ENCODE measurements at places on chromosomes 6 and 20.

DNA sequence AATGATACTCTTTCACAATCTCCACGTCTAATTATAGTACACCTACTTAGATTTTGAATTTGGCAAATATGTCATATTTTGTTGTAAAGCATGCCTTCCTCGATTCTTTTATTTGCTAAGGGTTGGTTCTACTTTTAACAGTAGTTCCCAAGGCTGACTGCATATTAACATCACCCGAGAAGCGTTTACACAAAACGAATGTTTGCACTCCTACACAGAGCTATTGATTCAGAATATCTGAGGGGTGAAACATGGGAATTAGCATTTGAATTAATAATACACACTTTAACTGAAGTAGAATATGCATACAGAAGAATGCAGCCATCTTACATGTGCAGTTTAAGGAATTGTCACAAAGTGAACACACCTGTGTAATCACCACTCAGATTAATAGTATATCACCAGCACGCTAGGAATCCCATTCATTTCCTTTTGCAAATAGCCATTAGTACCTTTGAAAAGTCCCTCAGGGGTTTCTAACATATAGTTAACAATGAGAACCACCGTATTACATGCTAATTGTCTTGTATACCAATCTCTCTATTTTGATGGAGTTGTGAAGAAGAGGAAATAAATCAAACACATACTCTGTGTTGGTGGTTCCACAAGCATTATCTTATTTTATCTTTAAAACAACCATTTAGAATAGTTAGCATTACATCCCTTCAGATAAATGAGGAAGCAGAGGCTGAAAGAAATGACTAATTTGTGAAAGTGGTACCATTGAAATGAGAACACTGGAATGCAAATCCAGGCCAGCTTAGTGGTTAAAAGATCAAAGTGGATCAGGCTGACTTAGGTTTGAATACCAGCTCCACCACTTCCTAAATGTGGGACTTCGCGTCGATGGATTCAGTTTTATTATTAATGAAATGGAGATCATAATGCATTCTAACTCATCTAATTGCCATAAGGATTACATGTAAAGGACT is 317.6 kb downstream of the HDGFL1 start:
- DNase-seq = no peak

- no peak for DNase-seq
These were observed 400 bp upstream of the SMAP1 start for GRCh38 chr6:70667256-70667710.

GRCh38 chr6:36334832-36335459 is 1.7 kb downstream of the BNIP5 start:
- no peak for DNase-seq

DNA sequence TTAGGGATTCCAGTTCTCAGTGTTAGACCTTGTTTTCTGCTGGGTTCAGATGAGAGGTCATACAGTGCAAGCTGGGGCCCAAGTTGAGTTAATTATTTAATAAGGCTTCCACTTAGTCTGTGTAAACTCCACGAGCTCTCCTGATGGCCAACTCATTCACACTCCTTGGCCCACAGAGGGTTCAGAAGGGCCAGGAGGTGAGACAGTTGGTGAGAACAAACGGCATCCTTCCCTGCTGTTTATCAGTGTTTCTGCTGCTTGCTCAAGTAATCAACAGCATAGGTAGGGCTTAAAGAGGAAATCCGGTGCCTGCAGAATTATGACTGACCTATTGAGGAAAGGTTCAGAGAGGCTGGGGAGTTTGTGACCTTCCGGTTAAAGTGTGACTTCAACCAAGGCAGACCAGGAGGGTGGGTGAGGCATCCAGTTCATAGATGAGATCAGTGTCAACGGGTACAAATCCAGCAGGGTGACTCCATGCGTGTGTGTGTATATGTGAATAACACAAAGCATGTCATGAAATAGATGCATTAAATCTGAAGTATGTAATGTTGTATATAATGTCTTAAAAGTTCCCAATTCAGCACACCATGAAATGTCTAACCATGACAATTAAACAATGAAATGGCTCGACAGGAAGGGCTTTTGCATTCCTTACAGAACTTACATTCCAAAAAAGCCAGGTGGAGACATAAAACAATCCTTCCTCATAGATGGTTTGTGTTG is 37.4 kb upstream of the BCAS1 start:
- no peak for DNase-seq

DNA sequence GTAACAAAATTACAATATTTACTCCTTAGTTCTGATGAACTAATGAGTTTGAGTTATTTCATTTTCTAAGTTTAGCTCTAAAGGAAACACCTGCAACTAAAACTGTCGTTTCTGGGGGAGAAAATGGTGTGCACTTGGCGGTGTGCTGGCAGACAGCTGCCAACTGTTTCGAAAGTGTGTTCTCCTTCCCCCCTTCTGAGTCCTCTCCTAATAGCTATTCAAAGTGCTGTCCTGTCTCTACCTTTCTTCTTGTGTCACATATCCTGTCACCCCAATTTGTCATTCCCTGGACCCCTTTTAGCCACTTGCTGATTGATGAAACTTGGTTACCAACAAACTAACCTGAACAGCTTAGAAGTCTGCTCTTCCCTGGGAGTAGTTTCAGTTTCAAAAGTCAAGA is 4.9 kb upstream of the UBE2J1 start:
- DNase-seq = no peak

- DNase-seq = no peak
These were observed 8.9 kb downstream of the MYT1 start for GRCh38 chr20:64173116-64173515.

DNA sequence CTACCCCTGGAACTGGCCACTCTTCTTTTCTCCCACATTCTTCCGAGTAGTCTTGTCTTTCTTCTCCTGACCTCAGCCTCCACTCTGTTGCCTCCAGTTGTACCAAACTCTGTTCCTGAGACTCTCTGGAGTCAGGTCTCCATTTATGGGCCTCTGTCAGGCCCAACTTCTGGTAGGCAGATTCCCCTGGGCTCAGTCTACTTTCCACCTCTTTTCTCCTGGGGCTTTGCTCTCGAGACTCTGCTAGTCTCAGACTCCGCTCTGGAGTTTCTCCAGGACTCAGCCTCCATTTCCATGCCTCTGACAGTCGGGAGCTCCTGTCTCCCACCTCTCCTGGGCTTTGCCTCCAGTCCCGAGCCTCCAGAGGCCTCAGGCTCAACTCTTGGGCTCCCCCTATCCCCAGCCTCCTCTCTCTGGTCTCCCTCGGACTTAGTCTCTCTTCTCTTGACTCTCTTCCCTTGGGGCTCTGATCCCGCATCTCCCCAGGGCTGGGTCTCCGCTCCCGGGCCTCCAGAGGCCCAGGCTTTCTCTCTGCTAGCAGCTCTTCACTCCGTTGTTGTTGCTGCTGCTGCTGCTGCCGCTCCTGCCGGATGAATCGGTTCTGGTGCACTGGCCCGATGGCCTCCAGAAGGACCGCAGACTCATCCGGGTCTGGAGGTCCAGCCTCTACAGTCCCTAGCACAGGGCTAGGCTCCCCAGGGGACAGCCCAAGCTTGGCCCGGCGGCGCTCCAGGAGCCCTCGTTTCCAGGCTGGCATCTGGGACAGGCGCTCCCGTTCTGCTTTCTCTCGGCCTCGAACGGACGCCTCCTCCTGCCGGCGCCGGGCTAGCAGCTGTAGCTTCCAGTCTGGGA is 1.1 kb downstream of the PPP1R18 start:
- no peak for DNase-seq

DNA sequence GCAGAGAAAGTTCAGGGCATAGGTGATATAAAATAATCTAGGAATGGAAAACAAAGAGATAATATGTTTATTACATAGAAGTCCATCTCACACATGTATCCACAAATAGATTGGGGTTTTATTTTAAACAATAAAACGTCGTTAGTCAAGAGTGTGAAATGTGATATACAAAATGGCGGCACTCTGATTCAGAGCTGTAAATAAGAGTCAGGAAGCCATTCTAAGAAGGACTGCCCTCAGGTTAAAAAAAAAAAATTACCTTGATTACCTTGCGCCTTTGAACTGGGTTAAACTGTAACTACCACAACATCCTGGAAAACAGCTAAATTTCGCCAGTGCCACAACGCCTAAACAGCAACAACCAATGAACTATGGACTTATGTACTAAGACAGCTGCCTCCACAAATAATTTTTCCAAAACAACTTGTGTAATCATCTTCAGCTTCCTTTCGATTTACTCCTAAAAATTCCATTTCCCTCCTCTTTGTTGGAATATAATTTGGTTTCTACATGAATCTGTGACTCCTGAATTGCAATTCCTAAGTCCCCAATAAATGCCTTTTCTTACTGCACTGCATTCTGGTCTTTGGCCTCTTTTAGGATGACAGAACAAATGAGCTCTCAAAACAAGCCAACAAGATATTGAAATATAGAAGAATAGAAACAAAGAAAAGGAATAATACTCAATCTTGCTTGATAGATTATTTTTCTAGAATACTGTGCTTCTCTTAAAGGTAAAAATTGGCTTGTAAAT is 1019.5 kb upstream of the MAP3K7 start:
- no peak for DNase-seq

DNA sequence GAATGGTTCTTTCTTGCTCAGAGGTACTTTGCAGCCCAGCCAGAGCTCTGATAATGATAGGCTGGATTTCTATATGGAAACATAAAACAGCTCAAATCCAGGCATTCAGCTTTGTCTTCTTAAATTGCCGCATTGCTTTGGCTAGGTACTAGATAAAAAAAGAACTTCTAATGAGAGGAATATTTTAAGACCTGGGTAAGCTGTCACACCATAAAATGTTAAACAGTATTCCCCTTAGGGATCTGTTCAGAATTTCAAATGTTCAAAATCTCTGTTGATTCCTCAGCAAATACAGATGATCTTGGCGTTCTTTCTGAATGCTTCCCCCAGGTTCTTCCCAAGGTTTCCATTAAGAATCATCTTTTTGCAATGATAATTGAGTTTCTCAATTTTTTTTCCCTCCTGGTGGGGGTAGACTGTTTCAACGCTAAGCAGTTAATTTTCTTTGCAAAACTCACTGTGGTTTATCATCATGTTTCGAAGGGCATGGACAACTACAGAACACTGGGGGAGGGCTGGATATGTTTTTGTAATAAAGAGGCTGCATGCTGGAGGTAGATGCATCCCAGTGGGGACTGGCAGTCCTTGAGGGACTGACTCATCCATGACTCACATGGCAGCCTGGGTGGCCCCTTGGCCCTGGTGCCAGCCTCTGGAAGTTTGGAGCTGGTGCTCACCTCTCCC is 31.0 kb downstream of the TIAM2 start:
- DNase-seq = no peak

GRCh38 chr20:11918391-11918845 is 725 bp downstream of the BTBD3 start:
- DNase-seq = no peak

GRCh38 chr20:3325864-3326263 is 81.6 kb downstream of the DNAAF9 start:
- no peak for DNase-seq
